ENCODE measurements at places on chromosomes 13 and 19.
A peak's percentile ranks its signal among the peaks of the same experiment; 100 is the strongest.

GRCh38 chr13:43119206-43119605 is 95.8 kb downstream of the DNAJC15 start:
- DNase-seq = no peak

GRCh38 chr13:109145631-109146030 is 516.2 kb downstream of the MYO16 start:
- DNase-seq = peak; percentile 57

GRCh38 chr19:23972161-23972560 is 57.5 kb downstream of the ZNF726 start:
- no peak for DNase-seq

- DNase-seq = peak; percentile 79
These were observed 22.8 kb upstream of the CD70 start for GRCh38 chr19:6613711-6614110.

DNA sequence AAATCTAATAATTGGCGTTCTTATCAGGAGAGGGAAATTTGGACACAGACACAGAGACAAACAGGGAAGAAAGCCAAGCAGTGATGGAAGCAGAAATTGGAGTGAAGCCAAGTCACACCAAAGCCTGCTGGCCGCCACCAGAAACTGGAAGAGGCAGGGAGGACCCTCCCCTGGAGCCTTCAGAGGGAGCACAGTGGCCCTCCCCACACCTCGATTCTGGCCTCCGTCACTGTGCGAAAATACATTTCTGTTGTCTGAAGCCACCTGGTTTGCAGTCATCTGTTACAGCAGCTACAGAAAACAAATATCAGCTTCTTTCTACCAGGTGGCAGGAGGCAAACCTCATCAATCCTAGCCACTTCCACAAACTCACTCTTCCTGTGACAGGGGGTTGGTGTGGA is 8.3 kb upstream of the TLE6 start:
- DNase-seq = no peak

DNA sequence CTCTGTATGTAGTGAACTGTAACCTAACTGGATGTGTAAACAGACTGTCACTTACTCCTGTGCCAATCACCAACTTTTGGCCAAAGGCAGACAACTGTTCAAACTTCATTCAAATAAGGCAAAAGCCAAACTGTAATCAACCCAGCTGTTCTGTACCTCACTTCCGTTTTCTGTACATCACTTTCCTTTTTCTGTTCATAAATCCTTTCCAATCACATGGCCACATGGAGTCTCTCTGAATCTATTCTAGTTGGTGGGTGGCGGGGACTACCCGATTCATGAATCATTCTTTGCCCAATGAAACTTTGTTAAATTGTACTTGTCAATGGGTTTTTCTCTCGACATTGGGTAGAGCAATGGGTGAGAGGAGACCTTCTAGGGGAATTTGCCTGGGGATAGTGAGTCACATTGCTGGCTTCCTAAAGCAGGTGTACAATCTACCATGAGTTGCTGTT is 178.3 kb upstream of the RFC3 start:
- DNase-seq = peak; percentile 80

DNA sequence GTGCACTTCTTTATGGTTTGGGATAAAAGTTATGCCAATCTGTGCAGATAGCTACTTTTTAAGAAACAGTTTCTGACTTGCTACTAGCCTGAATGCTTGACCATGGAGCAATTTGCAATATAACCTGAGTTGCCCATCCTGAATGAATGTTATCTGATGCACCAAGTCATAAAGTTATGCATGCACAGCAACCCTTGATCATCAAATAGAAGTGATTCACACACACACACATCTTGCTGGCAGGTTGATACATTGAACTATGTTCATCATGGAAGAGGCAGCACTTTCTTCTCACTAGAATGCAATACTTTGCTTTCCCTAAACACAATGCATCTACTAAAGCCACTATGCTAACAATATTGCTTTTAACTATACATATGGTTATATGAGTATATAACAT is 311.5 kb downstream of the RFC3 start:
- DNase-seq = no peak

DNA sequence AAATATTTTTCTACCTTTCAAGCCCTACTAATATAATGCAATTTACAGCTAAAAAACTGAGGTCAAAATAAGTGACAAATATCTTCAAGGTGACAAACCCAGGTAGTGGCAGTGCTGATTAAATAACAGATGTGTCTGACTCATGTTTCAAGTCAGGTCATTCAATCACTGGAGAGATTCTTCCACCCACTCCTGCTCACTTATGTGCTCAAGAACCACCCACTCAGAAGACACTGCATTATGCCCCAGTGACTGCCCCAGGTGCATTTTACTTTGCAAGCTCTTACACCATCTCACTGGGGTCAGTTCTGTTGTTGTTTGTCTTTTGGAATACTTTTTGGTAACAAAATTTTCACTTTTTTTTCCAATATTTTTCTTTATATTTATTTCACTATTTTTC is 2.2 kb downstream of the ZNF100 start:
- DNase-seq = no peak

- no peak for DNase-seq
These were observed 240.3 kb downstream of the DCT start for GRCh38 chr13:94239135-94239534.

- DNase-seq = no peak
These were observed 595.5 kb downstream of the SLITRK1 start for GRCh38 chr13:83286737-83287136.

DNA sequence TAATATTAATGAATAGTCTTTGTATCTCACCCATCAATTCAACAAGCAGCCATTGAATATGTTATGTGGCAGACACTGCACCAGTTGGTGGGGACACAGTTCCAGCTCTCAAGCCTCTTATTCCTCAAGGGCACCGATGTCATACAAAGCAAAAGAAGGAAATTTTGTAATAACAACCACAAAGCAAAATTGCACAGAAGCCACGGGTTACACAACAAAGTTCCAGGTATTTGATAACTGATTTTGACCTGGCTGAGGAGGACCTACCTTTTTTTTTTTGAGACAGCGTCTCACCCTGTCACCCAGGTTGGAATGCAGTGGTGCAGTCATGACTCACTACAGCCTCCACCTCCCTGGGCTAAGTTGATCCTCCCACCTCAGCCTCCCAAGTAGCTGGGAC is 266.7 kb downstream of the FOXO1 start:
- DNase-seq = peak; percentile 44

DNA sequence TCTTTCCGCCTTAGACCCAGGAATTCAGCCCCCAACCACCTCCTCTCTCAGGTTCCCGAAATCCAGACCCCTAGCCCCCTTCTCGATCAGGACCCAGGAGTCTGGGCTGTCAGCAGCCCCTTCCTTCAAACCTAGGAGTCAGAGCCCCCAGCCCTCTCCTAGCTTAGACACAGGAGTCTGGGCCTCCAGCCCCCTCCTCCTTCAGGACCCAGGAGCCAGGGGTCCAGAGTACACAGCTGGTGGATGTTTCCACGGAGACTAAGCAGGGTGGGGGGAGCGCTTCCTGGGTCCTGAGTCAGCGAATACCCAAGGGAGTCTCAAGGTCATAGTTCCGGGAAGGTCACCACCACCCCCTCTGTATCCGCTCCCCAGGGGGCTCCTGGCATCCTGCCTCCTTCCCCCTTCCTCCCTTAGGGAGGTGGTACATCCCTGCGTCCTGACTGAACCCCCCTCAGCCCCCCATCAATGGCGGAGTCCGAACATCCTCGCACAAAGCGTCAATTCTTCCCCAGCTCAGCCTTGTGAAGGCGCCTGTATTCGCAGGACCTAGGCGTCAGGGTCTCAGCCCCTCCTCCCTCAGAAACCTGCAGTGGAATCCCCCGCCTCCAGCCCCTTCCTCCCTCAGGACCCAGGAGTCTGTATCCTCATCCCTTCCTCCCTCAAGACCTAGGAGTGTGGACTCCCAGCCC is 4.6 kb downstream of the CADM4 start:
- no peak for DNase-seq

DNA sequence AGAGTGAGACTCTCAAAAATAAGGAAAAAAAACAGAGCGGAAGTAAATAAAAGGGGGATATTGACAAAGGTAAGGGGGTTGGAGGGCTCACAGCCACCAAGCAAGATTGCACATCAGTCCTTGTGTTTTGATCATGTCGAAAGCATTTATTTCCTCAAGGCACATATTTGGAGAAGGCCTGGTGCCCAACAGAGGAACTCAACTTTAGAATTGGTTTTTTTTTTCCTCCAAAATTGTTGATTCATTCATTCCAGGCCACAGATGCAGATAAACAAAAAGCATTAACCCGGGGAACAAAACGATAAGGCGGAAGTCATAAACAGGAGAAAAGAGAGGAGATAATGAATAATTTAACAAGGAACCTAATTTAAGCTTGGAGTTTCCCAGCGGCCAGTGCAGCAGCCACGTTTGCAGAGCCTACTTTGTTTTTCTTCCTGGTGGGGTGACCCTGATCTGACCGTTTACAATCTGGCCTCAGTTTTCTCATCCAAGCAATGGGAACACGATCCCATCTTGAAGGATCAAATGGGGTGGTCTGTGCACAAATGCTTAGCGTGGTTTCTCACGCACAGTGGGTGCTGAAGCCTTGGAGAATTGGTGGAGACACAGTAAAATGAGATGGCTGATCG is 2.1 kb upstream of the PTPRS start:
- no peak for DNase-seq

- no peak for DNase-seq
These were observed 26.1 kb upstream of the EID2 start for GRCh38 chr19:39566064-39566463.

DNA sequence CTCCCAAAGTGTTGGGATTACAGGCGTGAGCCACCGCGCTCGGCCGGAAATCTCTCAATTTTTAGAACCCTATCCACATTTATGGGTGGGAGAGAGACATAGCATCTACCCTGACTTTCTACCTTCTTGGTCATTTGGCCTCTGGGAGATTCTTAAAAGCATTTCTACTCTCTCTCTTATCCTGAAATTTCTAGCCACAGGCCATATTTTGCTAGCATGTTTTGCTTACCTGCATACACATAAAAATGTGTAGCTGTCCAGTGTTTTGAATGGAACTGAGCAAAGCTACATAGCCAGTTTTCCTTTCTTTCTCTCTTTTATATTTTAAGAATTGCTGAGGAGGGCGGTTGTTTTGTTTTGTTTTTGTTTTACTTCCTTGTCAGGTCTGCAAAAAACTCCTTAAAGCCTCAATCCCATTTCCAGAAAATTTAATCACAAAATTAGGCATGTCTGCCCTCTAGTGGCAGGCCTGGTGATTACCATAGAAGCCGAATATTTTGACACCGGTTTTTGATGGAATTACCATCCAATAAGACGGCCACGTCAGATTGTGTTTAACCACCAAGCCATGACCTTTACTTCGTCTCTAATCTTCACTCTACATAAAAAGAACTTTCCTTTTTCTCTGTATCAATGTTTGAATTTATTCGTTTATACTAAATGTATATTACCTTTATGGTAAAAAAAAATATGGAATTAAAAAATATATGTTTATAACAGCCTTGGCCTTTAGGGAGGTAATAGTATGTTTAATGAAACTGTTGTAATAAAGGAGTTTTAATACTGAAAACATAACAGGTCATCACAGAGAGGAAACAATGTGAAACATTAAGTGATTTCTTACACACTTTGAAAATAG is 34.4 kb upstream of the OXGR1 start:
- DNase-seq = peak; percentile 52

DNA sequence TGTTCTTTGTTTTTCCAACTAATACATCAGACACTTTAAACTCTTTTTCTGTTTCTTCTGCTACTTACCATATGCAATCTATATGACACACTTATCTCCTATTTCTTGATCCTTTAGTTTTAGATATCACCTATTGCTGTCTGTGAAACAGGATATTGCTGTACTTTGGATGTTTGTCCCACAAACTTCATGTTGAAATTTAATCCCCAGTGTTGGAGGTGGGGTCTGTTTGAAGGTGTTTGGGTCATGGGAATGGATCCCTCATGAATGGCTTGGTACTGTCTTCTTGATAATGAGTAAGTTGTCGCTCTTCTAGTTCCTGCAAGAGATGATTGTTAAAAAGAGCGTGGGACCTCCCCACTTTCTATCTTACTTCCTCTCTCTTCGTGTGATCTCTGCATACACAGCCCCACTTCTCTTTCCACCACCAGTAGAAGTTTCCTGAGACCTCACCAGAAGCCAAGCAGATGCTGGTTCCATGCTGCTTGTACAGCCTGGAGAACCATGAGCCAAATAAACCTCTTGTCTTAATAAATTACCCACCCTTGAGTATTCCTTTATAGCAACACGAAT is 244.2 kb downstream of the NHLRC3 start:
- DNase-seq = peak; percentile 68

- peak; percentile 56 for DNase-seq
These were observed 18.3 kb downstream of the CCDC97 start for GRCh38 chr19:41328157-41328841.

- no peak for DNase-seq
These were observed 8.5 kb upstream of the ZNF91 start for GRCh38 chr19:23403581-23404324.

DNA sequence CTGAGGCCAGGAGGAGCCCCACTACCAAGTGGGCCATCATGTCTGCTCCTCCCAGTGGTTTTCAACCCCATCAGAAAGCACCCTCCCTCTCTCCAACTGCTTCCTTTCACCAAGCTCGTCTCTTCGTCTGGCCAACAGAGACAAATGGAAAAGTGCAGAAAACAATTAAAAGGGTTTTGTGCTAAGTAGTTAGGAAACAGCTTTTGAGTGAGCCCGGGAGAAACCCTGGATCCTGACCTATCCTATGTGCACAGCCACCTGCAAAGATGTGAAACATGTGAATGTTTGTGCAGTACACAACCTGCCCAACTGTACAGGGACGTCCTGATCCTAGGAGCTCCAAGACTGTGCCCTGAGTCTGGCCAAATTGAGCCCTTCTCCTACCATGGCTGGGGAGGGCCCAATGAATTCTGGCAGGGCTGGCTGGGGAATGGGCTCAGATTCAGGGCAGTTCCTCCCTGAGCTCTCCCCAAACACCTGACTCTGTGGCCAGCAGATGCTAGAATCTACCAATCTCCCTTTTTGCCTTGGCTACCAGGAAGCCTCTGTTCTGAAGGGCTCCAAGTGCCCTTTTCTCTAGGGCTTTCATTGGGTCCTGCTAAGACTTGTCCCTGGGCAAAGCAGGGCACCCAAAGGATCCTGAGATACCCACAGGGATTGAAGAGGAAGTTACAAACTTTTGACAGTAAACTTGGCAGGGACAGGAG is 7.9 kb downstream of the TLE5 start:
- no peak for DNase-seq

DNA sequence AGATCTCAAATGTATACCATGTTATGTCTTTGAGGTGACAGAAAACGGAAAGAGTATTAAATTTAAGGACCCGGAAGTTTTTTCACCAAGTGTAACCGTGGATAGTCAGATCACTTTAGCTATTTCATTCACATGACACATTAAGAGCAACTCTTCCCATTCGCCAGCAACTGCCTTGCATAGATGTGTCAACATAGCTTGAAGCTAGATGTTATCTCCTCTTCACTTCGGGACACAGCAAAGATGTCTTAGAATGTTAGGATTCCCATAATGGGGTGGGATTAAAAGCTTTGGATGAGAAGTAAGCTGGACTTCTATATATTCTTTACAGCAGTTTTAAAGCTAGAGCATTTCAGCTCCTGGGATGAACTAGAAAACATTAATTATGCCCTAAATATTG is 1135.9 kb upstream of the PCDH20 start:
- no peak for DNase-seq

Data from MV-4-11 (cell line).